Fibroblast of skin of right quadriceps (primary cell): ENCODE measurements at places on chromosomes 1 and 21.

- no peak for DNase-seq
These were observed 4.9 kb upstream of the SH3D21 start for GRCh38 chr1:36301220-36301619.

- DNase-seq, result peak; percentile 60
These were observed 1.4 kb downstream of the PEAR1 start for GRCh38 chr1:156894711-156895454.

- DNase-seq, result no peak
These were observed 177.1 kb upstream of the EDN2 start for GRCh38 chr1:41661428-41662060.

DNA sequence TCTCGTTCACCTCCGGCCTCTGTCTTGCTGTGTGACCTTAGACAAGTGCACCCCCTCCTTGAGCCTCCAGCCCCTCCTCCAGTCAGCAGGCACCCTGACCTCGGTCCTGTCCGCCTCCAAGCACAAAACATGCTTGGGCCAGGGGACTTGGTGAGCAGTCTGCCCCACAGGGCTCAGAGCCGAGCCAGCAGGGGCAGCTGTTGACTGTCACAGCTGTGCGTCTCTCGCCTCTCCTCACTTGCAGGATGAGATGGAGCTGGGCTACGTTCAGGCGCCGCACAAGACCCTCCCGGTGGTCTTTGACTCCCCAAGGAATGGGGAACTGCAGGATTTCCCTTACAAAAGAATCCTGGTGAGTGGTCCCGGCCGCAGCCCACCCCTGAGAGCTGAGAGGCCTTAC is 24.2 kb downstream of the PADI3 start:
- DNase-seq, result no peak
